ENCODE measurements at places on chromosomes 2 and 18.
A peak's percentile ranks its signal among the peaks of the same experiment; 100 is the strongest.

DNA sequence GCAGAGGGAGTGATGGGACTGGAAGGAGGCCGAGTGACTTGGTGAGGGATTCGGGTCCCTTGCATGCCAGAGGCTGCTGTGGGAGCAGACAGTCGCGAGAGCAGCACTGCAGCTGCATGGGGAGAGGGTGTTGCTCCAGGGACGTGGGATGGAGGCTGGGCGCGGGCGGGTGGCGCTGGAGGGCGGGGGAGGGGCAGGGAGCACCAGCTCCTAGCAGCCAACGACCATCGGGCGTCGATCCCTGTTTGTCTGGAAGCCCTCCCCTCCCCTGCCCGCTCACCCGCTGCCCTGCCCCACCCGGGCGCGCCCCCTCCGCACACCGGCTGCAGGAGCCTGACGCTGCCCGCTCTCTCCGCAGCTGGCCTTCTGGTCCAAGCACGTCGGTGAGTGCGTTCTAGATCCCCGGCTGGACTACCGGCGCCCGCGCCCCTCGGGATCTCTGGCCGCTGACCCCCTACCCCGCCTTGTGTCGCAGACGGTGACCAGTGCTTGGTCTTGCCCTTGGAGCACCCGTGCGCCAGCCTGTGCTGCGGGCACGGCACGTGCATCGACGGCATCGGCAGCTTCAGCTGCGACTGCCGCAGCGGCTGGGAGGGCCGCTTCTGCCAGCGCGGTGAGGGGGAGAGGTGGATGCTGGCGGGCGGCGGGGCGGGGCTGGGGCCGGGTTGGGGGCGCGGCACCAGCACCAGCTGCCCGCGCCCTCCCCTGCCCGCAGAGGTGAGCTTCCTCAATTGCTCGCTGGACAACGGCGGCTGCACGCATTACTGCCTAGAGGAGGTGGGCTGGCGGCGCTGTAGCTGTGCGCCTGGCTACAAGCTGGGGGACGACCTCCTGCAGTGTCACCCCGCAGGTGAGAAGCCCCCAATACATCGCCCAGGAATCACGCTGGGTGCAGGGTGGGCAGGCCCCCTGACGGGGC lies 4.6 kb downstream of the PROC start:
- no peak for DNase-seq

GRCh38 chr2:232839411-232840079 lies 30.5 kb upstream of the SNORC start:
- no peak for DNase-seq

DNA sequence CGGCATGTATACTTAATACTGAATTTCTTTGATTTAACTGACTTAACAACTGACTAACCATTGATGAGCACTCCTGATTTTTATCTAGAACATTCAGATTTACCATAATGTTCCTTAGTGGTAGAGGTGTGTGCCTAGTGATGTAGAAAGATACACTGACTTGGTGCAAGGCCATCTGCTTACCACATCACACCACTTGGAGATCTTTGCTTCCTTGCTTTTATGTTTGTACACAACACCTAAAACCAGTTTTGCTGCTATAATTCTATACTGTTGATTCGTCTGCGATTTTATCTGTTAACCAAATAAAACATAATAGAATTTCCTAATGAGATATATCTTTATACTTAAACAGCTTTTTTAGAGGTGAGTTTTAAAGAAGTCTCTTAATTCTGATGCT lies 3.9 kb upstream of the FARP2 start:
- no peak for DNase-seq

DNA sequence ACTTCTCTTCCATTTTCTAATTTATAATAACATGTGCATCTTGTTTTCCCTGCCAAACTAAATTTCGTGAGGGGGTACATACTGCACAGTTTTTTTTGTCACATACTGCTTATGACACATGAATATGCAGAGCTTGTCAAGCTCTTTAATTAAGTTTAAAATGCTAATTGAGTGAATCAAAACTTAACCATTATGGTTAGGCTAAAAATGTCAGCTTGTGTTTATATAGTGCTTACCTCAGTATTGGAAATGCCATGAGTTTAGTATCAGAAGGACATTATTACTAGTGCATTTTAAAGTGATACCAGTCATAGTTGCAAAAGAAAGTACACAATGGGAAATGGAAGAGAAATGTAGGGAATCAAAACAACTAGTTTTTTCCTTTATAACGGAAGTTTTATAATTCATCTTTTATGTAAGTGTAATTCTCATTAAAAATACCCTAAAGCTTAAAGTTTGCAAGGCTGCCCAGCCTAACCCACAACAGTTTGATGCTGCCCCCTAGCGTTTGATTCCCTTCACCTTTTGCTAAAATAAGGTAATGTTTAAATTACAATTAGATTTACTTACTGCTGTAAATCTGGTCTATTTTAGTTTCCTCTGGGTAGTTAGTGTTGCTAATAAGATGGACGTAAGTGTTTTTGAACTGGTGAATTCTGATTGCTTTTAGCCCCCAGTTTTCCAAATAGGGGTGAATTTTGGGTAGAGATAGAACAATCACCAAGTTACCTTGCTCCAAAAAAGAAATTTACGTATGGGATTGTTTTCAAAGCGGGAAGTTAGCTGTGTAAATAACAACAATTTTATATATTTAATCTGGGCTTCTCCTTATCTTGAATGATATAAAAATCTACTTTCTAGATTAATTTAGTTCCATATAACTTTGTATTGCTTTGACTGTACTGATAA lies 3.2 kb downstream of the SLC39A10 start:
- no peak for DNase-seq

- no peak for DNase-seq
Observed at GRCh38 chr18:64416990-64417389, 268.1 kb upstream of the LINC00305 start.

GRCh38 chr2:70083344-70084156 lies 3.7 kb upstream of the PCBP1 start:
- no peak for DNase-seq

- no peak for DNase-seq
Observed at GRCh38 chr2:31150120-31150670, 12.0 kb upstream of the GALNT14 start.

DNA sequence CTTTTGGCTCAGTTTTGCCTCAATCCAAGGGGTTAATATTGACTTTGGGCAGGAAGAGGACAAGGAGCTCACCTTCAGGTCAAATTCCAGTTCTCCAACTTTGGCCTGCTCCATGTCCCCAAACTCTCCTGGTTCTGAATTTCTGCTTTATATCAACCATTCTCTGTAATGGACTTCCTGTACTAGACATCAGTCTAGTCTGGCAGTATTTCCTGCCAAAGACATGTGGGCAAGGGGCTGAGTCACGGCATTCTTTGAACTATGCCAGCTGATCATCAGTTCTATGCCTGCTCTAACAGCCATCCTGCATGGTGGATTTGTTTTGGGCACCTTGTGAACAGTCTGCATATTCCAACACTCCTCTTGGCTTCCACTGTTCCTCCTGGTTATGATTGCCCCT lies 199.4 kb downstream of the ZEB2 start:
- no peak for DNase-seq

DNA sequence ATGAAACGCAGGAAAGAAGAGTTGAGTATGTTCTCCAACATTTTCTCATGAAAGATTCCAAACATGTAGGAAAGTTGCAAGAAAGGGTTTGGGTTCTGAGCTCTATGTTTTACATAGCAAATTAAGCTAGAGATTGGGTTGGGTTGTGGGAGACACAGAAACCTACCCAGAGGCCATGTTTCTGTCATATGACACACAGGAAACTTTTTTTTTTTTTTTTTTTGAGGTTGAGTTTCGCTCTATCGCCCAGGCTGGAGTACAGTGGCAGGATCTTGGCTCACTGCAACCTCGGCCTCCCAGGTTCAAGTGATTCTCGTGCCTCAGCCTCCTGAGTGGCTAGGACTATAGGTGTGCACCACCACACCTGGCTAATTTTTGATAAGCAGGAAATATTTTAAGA lies 57.6 kb downstream of the DOCK10 start:
- no peak for DNase-seq

DNA sequence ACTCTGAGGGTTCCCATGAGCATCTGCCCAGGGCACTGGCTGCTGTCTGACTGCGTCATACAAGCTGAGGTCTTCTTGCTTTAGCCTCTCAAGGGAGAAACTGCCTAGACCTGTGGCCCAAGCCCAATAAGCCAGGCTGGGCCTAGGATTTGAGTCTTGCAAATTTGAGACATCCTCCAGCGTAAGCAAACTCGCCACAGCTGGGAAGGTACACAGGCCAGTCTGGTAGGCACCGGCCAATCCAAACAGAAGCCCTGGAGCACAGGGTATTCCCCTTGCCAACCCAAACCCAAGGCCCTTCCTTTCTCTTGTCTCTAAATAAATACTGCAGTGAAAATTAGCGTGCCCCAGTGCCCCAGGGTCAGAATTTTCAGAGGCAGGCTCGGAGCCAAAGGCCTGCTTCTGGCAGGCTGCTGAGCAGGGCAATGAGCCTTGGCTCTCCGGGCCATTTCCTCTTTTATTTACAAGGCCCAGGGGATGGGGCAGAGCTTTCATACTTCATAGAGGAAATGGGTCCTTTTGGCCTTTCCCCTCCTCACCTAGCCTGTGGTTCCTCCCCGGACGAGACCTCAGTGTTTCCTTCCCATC lies 33.3 kb downstream of the POLR1A start:
- DNase-seq = peak; percentile 97
